ENCODE measurements at places on chromosomes 6 and 20.

GRCh38 chr6:163356324-163356723, 58.2 kb upstream of the QKI start:
- no peak for DNase-seq

DNA sequence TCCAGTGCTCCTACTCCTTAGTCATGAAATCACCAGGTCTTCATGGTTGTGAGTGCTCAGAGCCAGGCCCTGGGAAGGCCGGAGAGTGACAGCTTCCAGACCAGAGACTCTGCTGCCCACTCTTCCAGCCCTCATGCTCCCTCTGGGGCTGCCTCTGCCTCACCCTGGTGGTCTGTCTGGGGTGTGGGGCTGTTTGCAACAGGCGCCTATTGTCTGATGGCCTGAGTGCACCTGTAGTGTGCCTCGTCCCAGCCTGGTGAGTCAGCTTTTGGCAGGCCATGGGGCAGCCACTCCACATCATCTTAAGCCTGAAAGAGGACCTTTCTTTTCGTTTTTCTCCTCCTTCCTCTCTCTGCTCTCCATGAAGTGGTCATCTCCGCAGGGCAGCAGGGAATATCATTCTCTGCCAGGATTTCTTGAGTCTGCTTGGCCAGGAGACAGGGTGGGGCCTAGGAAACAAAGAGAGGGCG, 173.8 kb downstream of the VEGFA start:
- DNase-seq, result no peak

DNA sequence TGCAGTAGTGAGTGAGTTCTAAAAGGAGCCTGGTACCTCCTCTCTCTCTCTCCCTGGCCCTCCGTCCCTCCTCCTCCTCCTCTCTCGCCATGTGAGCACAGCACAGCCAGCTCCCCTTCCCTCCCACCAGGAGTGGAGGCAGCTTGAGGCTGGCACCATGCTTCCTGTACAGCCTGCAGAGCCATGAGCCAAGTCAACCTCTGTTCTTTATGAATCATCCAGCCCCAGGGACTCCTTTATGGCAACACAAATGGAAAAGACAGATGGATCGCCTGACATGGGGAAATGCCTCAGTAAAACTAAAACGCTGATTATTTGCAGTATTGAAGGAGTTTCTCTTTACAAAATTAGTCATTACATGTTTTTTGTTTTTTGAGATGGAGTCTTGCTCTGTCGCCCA, 233.7 kb upstream of the ARID1B start:
- DNase-seq, result no peak

DNA sequence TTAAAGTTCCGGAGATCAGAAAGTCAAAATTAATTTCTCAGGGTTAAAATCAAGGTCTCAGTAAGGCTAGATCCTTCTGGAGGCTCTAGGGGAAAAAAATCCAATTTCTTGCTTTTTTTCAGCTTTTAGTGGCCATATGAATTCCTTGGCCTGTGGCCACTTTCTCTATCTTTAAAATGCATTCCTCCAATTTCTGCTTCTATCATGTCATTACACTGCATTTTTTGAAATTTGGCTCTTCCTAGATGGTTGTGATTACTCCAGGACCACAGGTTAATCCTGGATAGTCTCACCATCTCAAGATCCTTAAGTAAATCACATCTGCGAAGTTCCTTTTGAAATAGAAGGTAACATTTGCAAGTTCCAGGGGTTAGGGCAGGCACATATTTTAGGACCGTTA, 1294.9 kb upstream of the CITED2 start:
- DNase-seq, result no peak

GRCh38 chr6:89597988-89598387, 40.6 kb downstream of the LYRM2 start:
- peak; percentile 16 for DNase-seq

GRCh38 chr6:219641-220198, 72.6 kb upstream of the DUSP22 start:
- no peak for DNase-seq

DNA sequence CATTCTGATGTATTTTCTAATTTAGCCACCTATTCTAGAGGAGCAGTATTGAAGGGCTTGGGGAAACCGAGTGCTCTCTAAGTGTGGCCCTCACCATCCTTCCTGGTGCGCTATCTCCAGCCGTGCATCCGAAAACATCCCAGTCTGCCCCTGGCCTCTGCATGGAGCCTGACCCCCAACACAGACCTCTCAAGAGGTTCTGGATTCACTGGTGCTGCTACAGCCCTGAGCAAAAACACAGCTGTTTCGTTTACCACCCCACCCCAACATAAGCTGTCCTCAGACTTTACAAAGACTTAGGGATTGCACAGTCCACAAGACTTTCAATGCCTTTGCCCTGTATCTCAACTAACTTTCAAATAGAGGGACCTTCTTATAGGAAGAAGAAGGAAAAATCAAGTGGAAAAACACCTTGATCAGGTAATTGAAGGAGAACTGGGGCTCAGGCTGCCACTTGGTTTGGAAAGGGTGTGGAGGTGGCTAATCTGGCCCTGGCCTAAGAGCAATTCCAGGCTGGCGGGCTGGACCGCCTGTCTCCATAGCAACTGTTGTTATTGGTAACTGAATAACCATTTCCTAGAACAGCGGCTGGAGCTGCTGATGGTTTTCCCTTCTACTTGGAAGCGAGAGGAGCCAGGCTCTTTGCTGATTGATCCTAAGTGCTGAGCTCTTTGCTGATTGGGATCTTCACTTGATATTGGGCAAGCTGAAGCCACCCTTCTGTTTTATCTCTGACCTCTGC, 90.2 kb upstream of the TOX2 start:
- peak; percentile 63 for DNase-seq

DNA sequence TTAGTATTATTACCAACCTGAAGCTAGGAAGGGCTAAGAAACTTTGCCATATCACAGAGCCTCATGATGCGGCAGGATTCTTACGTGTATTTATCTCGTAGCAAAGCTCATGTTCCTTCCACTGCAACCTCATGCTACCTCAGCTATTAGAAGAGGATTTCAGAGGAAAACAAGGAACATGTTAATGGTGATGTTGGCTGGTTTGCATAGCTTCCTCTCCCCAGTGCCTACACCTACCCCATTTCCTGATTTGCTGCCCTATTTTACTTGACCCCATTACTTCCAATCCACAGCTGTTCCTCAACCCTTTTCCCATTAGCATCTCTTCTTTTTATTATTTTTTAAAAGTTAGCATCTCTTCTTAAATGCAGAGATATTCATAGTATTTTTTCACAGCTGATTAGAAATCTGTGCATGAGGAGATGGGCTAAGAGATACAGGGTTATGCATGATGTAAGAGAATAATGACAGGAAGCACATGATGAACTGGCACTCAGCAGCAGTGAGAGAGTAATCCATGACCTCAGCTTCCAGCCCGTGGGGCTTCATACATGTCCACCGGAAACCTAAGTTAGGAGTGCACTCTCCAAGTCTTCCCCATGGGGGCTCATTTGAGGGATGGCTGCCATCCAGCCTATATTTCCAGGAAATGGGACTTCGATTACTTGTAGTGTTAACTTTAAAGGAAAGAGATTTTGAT, 106.1 kb upstream of the ASF1A start:
- DNase-seq, result peak; percentile 29

DNA sequence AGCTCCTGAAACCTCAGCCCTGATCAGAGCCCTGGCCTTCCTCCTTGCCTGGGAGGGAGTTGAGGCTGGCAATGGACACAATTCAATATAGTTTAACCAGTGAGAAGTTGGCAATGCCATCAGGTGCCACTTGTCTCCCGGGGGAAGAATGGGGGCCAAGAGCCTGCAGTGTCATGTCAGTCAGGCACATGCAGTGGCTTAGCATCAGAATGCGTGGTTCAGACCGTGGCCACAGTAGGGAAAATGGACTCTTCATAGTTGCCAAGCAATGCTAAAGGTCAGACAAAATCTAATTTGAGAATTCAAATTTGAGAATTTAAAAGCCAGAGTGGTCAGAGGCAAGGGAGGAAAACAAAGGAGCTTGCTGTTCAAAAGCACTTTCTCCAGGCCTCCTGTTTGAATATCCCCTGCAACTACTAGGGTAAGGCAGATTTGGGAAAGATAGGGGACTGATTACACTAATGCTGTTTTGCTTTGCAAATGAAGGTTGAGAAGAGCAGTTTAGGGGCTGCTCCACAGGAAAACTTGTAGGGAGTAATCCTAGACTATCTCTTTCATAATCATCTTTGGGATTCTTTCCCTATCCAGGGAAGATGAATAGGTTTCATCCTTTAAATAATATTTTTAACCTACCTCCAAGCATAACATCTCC, 33.1 kb upstream of the CLIC5 start:
- DNase-seq, result no peak

DNA sequence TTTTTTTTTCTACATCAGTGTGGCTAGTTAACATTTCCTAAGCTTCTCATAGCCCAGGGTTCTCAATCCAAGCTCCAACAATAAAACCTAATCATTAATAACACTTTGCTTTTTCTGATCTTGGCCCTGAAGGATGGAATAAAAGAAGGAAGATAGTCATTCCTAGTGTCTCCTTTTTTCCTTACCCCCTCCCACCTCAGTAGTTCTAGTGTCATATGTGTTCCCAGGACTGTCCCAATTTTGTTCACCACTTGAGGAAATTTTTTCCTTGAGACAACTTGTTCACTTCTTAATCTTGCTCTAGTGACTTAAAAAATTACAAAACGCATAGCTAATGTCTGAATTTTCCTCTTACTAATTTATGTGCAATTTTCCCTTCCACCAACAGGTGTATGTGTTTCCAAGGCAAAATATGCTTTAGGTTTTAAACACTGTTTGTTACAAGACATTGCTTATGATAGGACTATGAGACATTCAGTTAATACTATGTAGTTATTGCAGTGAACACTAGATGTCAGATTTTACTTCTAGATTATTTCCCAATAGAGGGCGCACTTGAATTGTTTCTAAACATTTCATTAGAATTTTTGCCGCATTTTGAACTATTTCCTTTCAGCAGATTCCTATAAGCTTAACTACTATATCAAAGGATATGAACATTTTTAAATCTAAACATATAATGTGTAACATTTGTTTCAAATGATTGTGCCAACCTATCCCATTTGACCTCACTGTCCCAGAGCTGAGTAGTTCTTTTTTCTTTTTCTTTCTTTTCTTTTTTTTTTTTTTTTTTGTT, 18.5 kb upstream of the C6orf141 start:
- DNase-seq, result peak; percentile 79

DNA sequence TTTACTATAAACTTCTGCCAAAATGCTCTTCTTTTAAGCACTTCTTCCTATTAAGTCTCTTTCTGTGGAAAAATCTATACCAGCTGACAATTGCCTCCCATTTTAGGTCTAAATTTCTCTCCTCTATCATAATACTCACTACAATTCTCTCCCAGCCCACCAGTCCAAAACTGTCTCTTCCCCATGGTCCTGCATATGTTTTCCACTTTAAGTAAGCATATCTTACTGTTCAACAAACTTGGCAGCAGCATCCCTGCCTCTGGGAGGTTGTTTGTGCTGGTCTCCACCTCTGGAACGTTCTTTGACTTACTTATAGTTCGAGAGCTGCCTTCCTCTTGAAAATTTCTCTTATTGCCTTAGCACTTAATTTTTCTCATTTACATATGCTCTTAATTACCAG, 180.5 kb downstream of the COL12A1 start:
- no peak for DNase-seq

- DNase-seq, result no peak
Measured at GRCh38 chr6:155404937-155405336, 50.7 kb downstream of the NOX3 start.

- DNase-seq, result no peak
Measured at GRCh38 chr6:161828355-161828754, 554.5 kb upstream of the AGPAT4 start.

DNA sequence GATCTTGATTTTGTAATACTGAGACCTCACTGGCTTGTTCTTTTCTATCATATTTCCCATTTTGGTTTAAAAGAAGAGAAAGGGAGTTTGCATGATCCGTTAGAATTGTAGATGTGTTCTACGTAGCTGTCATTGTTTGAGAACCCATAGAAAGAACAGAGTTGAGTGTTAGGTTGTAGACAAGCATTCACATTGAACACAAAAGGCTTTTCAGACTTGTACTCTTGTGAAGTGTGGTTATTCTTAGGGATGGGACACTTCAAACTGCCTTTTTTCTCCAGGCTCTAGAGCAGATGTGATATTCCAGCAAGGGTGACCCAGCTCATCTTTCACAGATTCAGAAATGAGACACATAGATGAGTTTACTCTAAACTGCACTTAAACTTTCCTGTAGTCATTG, 19.9 kb downstream of the FOXO3 start:
- no peak for DNase-seq

- DNase-seq, result no peak
Measured at GRCh38 chr6:139265512-139266190, 26.1 kb downstream of the TXLNB start.

DNA sequence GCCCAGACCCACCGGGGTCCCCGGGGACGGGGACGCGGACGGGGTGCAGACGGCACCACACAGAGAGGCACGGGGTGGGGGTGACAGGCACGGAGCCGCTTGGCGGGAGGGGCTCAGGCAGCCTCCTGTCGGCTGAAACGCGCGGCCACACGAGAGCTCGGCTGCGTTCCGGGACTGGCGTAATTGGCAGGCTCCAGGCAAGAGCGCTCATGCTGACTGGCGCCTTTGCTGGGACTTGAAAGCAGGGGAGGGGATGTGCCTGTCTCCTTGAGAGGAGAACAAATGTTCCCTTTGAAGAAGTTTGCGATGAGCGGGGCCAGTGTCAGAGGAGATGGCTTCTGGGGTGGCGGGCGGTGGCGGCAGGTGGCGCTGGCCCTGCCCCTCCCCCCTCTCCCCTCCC, 25.8 kb downstream of the BHLHE23 start:
- no peak for DNase-seq

- DNase-seq, result no peak
Measured at GRCh38 chr6:41584668-41585205, 38.6 kb downstream of the FOXP4 start.

DNA sequence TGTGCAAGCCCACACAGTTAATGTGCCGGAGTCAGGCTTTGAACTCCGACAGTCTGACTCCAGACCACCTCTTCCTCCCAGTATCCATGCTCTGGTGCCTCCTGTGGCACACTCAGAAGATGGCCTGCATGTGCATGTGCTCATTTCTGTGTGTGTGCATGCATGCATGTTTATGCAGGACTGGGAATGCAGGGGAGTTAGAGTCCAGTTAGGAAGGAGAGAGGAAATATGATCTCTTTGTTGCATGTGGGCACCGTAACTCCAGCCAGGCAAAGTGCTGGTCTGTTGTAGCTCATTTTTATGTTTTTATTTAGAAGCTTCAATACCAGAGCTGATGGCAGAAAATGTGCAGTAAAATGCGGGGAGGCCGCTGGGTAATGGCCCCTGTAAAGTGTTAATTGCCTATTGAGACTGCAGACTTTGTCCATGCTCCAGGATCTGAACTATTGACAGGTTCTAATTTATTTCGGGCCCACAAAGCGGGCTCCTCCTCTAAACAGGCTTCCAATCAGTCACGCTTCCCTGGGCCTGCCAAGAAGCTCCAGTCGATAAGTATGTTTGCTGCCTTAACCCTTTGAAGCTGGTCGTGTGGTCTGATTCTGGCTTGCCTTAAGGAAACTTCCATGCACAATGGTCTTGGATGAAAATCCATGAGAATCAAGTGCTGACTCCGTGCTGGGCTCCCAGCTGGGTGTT, 248.3 kb downstream of the DHX35 start:
- DNase-seq, result no peak

DNA sequence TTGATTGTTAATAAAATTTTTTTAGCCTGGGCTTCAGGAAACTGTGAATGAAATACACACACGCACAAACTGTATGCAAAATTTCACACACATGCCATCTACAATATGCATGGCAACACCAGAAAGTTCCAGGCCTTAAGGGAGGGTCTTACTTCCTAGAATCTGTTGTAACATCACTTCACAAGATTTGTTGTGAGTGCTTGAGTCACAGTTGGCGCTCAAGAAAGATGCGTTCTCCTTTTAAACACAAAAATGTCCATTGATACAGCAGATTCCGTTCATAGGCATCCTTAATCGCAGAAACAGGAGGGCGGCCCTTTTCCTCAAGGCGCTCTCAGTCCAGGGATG, 485 bp upstream of the RTF2 start:
- DNase-seq, result no peak
